ENCODE measurements at places on chromosomes 11 and 22.

DNA sequence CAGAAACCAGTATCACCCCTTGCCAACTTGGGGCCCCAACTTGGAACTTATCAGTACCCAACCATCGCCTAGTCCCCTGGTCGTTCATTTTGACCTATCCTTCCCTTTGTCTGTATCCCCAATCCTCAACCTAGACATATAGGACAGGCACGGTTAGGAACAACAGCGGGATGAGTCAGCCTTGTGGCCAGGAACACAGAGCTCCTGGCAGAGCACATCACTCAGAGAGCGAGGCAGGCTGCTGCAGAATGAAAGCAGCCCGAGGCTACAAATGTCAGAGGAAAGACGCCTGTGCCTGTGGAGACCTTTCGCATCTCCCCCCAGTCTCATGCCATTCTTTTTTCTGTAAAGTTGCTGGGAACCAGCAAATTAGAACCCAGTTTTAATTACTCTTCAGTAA is 14.6 kb downstream of the DKK3 start:
- DNase-seq = no peak

GRCh38 chr11:35588627-35589026 is 29.6 kb upstream of the FJX1 start:
- no peak for DNase-seq

DNA sequence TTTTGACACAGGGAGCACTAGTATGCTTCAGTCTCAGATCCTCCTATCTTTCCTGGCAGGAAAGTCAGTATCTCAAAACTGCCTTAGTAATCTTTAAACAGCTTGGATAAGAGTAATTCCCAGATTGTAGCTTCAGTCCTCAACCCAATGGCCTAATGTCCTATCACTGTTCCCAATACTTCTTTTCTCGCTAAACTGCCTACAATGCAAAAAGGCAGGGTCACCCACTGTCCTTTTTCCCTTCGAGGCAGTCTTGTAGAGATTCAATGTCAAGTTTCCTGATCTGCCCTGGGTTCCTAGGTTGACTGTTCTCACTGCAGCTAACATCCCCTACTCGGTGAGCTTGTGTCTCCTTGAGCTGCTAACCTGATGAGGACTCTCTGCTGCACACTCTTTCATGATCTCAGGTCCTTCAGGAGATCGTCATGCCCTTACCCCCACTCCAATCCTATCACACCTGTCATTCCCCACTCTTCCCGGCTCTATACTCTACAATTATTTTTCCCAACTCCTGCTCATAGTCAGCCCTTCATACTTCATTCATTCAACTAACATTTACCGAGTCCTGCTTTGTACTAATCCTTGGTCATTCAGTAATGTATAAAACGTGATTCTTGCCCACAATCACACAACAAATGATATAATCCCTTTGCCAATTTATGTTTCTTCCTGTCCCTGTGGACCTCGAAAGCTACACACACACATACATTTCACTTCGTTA is 904 bp downstream of the C2CD3 start:
- DNase-seq = no peak

- DNase-seq = no peak
Measured at GRCh38 chr22:25663654-25664053, 78.3 kb upstream of the MYO18B start.

DNA sequence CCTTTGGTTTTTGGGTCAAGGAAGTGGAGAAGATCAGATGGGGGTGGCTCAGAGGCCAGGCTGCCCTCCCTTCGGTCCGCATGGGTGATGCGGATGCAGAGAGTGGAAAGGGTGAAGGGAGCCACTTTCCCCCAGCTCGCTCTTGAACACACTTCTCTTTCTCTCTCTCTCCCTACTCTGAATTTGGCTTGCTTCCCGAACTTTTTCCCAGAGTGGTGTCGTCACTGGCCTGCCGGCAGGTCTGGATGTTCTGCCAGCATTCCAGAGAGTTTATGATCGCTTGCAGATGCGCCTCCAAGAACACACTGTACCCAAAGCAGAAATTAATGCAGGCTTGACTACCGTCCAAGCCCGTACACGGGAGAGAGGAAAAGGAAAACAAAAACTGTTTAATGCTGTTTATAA is 103.2 kb downstream of the ZBTB16 start:
- DNase-seq = no peak

DNA sequence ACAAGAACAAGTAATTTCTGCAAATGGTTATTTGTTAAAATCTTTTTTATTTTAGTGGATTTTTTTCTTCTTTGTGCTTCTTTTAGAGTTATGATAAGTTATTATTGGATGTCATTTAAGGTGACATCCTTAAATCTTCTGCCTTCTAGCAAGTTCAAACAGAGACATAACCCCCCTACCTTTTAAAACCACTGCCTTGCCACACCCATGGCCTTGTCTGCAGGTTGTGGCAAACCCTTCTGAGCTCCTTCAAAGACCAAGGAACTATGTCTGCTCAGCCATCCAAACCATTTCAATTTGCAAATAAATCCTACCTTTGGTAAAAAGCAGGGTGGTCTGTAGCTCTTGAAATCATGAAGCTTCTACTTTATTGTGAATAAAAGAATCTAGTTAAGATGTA is 241.6 kb downstream of the FAM76B start:
- DNase-seq = no peak

All from activated CD4-positive, alpha-beta T cell treated with anti-CD3 and anti-CD28 coated beads, Interleukin-2, amount 50 U/mL, for 24 hours (primary cell).